ENCODE measurements at places on chromosomes 5 and 9.

DNA sequence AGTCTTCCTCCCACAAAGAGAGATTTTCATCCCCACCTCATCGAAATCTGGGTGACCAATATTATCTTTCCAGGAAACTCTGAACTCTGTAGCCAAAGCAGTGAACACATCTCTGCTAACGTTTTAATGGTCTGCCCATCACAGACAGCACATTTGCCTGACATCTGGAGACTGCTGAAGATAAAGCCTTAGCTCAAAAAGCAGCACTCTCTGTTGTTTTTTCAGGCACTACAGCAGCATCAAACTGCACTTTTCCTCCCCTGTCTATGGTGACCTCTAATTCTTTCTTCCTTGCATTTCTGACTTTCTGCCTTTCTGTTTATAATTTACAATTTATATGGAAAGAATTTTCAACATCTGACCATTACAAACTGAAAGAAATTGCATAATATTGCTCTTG is 66.8 kb downstream of the RAB3C start:
- no peak for DNase-seq

- no peak for DNase-seq
These were observed 57.3 kb upstream of the LRRC70 start for GRCh38 chr5:62521319-62521718.

- DNase-seq: no peak
These were observed 834.1 kb upstream of the C9orf72 start for GRCh38 chr9:28407351-28407750.

GRCh38 chr9:95574176-95574575 is 57.4 kb upstream of the PTCH1 start:
- DNase-seq: no peak

DNA sequence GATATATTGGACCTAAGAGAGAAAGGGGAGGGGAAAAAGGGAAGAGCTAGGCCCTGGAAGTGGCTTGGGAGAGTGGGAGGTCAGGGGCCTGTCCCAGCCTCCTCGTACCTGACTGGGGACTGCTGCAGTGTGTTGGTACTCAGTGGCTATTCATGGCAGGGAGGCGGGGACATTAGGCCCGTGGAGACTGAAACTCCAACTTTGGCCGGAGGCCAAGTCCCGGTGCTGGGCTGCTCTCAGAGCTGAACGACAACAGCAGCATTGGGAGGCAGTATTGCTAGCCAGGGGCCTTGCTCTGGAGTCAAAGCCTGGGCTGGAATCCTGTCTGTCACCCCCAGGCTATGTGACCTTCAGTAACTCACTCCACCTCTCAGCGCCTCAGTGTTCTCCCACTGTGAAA is 37.8 kb downstream of the NEURL1B start:
- no peak for DNase-seq

GRCh38 chr5:33284681-33285080 is 156.1 kb upstream of the TARS1 start:
- DNase-seq: no peak

DNA sequence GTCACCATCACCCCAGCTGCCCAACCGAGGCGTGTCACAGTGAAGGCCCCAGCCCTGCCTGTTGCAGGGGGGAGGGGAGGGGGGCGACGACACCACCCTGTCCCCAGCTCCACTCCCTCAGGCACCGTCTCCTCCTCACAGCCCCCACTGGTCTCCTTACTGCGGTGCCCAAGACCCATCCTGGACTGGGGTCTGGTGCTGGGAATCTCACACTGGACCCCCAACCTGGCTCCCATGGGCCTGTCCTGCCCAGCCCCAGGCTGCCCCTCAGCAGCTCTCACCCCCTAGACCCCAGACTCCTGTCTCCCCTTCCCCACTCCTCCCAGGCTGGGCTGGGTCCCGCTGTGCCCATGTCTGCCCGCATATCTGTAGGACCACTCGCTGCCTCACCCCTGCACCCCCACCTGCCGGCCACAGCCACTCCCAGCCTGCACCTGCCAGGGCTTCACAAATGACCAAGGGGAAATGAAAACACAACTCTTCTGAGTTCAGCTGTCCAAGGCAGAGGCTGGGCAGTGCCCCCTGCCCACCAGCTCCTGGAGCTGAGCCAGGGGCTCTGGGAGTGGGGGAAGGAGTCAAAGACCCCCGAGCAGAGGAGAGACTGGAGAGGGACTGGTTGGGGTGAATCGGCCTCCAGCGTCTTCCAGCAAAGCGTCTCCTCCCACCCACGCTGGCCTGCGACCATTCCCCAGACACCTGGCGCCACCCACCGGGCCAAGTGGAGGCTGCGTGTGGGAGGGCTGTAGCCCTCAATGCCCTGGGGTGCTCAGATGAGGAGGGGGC is 32.6 kb upstream of the EGFL7 start:
- peak; percentile 44 for DNase-seq

DNA sequence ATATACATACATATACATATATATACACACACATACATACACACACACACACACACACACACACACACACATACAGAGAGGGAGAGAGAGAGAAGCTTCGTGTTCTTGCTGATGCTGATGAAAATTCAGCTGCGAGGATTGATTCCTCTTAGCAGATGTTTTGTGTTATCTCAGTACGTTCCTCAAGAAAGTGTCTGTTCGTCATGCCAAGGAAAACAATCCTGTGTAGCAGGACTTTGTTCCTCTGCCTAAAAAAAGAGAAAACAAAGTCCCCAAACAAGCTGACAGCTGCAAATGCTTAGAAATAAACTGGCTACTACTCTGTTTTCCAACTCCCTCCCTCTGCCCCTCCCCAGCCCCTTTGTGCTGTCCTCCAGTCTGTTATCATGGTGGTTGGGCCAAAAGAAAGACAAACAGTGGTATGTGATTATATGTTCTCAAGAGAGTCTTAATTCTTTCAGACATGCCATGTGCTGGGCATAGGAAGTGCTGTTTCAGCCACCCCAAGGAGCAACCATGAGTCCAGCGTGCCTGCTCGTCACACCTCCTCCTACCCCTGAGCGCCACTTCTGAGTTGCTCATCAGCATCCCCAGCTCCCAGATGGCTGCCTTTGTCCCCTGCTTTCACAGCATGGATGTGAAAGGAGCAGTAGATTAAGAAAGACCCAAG is 71.5 kb upstream of the EQTN start:
- no peak for DNase-seq

DNA sequence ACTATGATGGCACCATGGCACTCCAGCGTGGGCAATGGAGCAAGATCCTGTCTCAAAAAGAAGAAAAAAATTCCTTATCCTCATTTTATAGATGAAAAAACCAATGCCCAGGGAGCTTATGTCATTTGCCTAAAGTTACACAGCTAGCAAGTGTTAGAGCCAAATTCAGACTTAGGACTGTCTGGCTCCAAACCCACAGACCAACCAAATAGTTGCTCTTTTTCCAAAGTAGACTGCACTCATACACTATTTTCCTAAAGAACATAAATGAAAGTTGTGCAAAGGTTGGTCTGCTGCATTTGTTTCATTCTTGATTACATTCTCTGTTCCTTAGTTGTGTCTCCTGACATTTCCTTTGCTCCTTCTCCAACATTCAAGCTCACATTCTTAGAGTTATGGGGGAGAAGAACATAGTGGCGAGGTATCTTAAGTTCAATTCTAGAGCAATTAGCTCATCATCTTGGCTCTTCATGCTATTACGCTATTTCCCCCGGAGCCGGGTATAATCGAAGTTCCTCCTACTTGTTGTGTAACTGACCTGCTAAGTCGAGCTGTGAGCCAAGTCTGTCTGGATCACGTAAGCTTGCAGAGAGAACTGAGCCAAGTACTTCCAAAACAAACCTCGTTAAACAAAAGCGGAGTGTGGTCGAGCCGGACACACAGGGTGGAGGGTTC is 138.3 kb downstream of the RFK start:
- DNase-seq: peak; percentile 67

DNA sequence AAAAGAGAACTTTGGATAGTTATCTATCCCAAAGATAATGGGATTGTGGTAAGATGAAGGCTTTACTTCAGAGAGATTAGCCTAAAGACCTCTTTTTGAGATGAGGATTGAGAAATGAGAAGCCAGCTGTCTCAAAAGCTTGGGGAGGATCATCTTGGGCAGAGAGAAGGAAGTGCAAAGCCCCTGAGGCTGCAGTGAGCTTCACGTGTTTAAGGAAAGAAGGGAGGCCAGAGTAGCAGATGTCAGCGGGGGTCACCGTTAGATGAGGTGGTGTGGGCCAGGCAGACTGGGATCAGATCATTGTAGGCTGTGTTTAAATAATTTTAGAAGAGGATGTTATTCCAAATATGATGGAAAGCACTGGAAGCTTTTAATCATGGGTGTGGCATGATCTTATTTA is 270.1 kb downstream of the ARHGEF28 start:
- DNase-seq: no peak

DNA sequence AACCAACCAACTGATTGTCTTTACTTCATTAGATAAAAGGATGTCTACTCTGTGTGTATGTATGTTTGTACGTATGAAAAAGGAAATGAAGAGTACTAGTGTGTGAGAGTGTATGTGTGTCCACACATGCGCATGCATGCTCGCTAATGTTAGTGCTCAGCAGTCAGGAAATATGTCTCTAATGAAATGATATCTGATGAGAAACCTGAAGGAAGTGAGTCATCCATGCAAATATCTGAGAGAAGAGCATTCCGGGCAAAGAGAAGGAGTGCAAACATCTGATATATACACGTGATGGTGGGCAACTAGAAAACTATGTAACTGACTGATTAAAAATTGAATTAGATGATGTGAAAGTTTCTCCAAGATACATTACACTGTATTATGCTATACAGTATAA is 29.6 kb upstream of the UGCG start:
- DNase-seq: peak; percentile 89

DNA sequence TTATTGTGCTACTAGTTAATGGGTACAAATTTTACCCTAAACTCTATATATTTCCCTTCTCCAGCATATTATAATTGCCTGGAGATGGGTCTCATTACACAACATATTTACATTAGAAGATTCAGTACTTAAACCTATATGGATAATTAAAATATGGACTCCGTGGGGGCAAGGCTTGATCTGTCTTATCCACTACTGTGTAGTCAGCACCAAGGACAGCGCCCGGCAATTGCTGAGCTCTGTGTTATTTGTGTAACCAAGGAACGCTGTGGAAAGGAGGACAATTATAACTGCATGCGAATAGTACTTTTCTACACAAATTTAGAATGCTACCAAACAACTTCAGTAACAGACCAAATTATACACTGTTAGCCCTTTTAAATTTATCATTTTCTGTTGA is 77.7 kb downstream of the DNAH5 start:
- DNase-seq: peak; percentile 47

DNA sequence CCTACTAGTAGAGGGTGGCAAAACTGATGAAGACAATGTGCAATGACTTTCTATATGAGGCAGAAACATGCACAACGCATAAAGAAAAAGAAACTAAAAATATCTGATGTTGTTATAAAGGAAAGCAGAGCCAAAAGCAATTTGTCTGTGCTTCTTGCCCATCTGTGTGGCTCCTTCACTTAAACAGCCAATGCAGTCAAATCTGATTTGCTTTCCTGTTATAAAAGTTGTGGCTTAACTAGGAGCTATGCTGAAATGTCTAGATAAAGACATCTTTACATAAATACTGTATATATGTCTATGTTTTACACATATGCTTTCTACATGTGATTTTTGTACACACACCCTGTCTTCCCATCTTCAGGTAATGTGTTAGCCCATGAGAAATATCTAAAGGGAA is 508.2 kb downstream of the CETN3 start:
- no peak for DNase-seq

- DNase-seq: peak; percentile 10
These were observed 33.5 kb upstream of the SNAPC3 start for GRCh38 chr9:15389173-15389572.

DNA sequence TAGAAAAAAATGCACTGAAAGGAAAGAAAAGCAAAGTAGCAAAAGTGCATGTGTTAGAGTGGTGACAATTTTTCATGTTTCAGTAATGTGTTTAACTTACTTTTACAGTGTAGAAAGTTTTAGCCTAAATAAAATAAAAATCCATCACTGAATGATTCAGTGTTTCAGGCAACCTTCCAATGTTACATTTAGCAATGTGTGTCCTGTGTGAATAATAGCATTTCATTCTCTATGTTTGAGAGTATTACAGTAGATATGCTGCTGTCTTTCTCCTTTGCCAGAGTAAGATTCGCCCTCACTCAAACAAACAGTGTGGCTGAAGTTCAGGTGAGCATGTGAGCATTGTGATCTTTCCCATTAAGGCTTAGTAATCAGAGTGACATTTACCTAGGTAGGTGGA is 171.1 kb downstream of the TARS1 start:
- DNase-seq: peak; percentile 73

DNA sequence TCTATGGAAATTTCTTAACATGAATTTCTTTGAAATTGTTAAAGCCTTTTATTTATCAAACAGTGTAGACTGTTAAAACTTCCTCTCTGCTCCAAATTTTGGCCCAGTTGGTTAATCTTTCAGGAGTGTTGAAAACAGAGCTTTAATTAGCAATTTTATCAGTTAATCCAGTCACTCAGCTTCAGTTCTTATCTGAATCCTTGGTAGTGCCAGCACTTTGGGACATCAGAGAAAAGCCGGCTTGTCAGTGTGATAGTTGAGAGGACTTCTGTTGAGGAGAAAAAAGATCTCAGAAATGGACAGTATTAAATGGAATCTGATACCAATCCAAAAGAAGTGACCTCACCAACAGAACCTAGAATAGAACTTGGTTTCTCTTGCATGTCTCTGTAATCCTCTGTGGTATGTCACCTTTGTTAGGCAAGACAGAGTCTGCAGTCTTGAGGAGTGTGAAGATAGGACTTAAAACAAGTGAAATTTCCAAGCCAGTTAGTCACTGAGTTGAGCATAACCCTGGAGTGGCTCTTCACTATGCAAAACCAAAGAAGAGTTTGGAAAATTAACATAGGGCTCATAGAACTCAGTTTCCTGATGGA is 251.8 kb downstream of the NNT start:
- no peak for DNase-seq

DNA sequence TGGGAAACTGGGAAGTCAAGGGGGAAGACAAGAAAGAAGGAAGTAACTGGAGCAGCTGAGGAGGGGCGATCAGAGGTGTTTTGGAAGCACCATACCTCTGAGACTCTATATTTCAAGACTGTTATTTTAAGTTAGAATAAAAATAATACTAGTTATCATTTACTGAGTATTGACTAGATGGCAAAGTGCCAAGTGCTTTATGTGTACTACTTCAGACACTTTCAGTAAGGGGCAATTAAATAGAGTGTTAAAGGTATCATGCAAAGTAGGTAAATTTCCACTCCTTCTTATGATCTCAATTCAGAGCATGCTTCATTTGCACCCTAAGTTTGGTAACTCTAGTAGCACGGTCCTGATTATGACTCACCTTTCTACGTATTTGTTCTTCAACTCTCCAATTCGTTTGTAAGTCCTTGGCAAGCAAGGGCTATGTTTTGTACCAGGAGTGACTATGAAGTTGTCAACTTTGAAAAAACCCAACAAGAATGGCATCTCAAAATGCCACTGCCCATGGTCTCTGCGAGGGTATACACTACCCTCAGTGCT is 152.4 kb upstream of the RAPGEF1 start:
- no peak for DNase-seq

- peak; percentile 50 for DNase-seq
These were observed 158.7 kb upstream of the IER5L start for GRCh38 chr9:129336601-129337331.

All from EL (cell line).